ENCODE measurements at places on chromosomes 7 and 10. TPM values are rescaled to one million over a fixed set of nuclear protein-coding genes. Genes with fewer than 3 reads are reported as not detected.

- peak; percentile 78 for DNase-seq
- H3K36me3 ChIP-seq: no peaks in the 10 kb centered on the region
- peaks cover 16% of the 10 kb centered on the region for H3K4me1 ChIP-seq
- H3K27me3 ChIP-seq: no peaks in the 10 kb centered on the region
- no peak overlapping the region for H3K4me3 ChIP-seq
- no peak overlapping the region for H3K27ac ChIP-seq
Measured at GRCh38 chr7:81487516-81487915, 282.3 kb downstream of the HGF start.

- H3K36me3 ChIP-seq: no peaks in the 10 kb centered on the region
- no peak overlapping the region for H3K27ac ChIP-seq
- no peak overlapping the region for H3K4me3 ChIP-seq
- no peak for DNase-seq
- H3K27me3 ChIP-seq: no peaks in the 10 kb centered on the region
Measured at GRCh38 chr7:158616050-158616449, 28.4 kb upstream of the PTPRN2 start.

DNA sequence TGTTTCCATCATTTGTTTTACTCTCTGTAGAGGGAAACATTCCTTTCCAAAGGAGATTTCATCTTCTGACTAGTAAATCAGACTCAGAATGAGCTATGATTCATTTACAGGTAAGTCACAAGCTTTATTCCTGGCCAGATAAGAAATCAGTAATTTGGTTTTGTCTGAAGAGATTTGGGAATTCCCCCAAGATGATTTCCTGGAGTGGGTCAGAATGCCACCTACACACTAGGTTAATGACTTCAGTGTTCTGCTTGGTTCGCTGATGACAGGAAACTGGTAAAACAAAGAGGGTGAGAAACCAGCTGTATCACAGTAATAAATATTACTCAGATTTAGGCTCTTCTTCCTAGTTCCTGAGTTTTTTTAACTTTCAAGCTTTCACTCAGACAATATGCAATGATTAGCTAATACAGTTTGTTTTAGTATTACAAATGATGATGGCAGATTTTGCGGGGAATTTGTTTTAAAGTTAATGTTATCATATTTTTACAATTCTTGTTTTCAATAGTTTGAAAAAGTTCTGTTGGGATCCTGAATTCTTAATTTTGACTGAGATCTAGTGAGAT, 8.3 kb upstream of the ASZ1 start:
- H3K27ac ChIP-seq: no peak overlapping the region
- no peaks in the 10 kb centered on the region for H3K36me3 ChIP-seq

DNA sequence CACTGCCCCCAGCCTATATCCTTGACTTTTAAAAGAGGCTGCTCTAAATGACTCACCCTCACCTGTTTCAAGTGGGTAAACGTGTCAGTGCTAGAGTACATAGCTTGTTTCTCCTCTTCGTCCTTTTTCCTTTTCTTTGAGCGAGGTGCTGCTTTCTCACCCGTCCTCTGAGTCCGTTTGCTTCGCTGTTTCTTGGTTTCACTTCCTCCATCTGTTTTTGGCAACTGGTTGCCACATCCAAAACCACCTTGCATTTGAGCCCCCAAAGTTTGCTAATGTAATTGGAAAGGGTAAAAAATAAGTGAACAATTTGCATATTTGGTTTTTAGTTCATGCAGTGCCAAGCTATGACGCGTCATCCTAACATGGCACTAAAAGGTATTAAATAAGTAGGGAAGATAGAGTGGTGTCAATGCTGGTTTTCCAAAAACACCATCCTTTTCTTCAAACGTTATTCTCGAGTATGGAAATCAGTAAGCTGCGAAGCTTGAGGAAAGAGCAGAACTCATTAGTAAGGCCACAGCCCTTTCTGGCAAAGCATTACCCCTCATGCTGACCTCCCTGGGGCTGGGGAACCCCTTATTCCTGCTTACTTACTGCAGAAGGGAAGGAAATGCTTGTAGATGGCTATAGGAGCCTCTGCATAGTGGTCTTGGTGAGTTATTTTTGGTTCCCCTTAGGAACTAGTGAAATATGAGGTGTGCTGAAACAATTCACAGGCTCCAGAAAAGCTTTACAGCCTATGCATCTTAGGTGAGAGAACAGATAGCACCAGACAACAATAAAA, 133.5 kb downstream of the GALNT11 start:
- DNase-seq: peak; percentile 55
- no peaks in the 10 kb centered on the region for H3K27me3 ChIP-seq
- peak overlapping the region; percentile 23 for H3K27ac ChIP-seq
- H3K36me3 ChIP-seq: peaks cover 61% of the 10 kb centered on the region
- H3K4me1 ChIP-seq: peaks cover 22% of the 10 kb centered on the region

DNA sequence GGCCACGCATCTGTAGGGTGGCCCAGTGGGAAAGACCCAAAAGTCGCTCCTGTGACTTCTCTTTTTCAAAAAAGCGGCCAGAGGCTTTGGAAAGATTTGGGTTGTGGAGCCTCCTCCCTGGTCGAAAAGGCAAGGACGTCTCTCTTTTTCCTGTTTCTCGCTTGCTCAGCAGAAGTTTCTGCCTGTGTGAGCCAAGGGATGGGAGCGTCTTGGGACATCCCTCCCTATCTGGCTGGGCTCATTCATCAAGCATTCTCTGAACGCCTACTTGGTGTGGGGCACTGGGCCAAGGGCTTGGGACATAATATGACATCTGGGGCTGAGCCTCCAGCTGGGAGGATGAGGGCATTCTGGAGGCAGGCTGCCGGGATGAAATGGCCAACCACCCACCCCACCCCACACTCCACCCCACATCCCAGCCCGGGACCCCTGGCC, 120.9 kb downstream of the C10orf105 start:
- H3K4me1 ChIP-seq: peaks cover 28% of the 10 kb centered on the region
- H3K36me3 ChIP-seq: no peaks in the 10 kb centered on the region
- H3K4me3 ChIP-seq: no peak overlapping the region
- H3K27ac ChIP-seq: peak overlapping the region; percentile 95

GRCh38 chr10:89032141-89032891, 41.7 kb downstream of the FAS start:
- no peaks in the 10 kb centered on the region for H3K36me3 ChIP-seq
- H3K4me3 ChIP-seq: no peak overlapping the region
- DNase-seq: peak; percentile 95

The CAMK1D gene
- 6.7 TPM for polyA plus RNA-seq

The NEURL1 gene
- polyA plus RNA-seq: 23.8 TPM

The AKR1C4 gene
- not detected for polyA plus RNA-seq

Data from CD14-positive monocyte (primary cell).